ENCODE measurements at places on chromosomes 7 and 10.

GRCh38 chr7:87427288-87427687 is 48.2 kb downstream of the ABCB4 start:
- no peak for DNase-seq

DNA sequence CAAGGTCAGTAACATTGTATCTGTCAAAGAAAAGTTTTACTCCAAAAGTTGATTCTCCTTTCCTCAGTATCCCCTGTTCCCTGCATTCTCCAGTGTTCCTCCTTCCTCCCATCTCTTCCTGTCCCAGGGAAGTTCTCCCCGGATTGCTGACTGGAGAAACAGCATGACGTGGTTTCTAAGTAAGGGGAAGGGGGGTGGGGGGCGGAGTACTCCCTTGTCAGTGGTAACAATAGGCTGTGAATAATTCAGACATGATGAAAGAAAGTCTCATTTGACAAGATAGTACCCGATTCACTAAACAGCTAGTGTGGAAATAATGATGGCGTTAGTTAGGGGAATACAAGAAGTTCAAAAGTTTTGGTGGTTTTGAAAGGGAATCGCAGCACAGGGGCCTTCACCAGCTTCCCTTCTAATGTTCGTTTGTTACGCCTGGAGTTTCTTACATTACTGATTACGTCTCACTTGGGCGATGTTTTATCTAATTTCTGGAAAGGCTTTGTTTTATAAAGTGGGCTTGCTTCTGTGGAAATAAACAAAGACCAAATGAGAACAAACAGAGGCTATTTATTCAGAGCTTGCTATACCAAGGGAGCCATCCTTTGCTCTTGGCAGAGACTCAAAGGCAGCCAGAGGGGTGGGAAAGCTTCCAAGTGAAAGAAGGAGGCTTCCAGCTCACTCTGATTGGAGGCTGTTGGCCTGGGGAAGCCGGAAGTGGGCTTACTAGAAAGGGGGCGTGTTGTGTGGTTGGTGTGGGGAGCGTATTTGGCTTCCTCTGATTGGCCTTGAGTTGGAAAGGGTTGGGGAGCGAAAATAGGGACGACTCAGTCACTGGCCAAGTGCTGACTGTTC is 453.7 kb downstream of the SDK1 start:
- DNase-seq, result no peak

DNA sequence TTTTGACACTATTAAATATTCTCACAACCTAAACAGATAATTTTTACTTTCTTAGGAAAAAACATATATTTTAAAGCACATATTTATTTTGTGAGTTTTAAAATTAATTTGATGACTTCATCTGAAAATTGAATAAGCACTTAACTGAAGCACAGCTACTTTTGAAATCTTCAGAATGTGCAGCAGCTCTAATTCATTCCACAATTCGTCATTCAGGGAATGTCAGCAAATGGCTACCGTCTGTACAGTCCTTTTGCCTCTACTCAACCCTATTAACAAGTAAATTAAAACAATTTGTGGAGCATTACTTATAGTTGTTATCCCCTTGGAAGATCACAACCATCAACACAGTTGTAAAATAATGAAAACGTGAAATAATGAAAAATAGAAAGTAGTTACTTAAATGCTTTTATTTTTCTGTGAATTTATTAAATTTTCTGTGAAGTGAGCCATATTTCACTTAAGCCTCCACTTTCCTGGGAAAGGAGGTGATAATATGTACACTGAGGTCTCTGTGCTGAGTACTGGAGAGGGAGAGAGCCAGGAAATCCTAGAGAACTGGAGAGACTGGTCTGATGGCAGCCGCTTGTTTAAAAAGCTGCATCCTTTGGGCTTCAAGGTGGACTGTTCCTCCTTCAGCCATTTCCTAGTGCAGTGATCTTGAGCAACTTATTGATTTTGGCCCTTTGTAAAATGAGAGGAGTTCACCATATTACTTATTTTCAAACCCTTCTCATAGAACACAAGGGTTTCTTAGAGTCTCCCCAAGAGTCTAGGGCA is 70.6 kb downstream of the REEP3 start:
- DNase-seq, result no peak

DNA sequence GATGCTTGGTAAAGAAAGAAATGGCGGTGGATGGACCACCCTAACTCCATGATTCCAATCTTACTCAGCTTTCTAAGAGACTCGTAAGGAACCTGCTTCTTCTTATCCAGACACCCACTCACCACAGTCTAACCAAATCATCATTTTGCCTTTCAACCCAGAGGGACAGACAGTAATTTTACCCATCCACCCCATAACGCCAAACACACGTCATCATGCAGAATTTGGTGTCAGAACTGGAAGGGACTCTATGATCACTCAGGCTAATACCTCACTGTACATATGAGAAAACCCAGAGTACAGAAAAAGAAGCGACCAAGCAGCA is 388 bp downstream of the ECD start:
- DNase-seq, result no peak

DNA sequence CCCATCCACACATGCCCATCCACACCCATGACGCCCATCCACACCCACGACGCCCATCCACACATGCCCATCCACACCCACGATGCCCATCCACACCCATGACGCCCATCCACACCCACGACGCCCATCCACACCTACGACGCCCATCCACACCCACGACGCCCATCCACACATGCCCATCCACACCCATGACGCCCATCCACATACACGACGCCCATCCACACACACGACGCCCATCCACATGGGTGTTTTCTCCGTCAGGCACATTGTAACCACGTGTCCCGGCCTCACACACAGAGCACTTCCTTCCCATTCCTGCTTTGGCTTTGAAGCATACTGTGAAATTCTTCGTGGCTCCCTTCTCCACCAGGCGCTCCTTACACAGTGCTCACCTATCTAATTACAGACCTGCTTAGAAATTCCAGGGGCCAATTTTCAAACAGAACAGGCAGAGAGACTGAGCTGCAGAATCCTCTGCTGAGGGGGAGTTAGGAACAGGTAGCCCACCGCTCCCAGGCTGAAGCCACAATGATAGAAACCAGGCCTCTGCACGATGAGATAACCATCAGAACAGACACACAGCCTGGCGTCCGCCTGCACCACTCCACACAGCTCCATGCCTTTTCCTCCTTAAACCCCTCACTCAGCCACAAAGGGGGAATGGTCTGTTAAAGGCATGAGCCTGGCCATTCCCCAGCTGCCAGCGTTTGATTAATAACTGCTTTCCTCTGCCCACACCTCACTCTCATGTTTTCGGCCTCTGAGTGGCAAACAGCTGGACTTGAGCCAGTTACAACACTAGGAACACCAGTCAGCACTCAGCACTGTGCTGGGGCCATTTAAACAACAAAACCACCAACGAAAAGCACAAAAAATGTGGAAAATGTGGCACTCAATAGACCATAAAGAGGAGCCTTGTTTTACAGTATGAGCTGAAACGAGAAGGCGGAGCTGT is 501.6 kb downstream of the PTPRN2 start:
- no peak for DNase-seq

All from activated CD4-positive, alpha-beta T cell treated with anti-CD3 and anti-CD28 coated beads, Interleukin-2, amount 50 U/mL, for 16 hours (primary cell).